Stimulated activated CD4-positive, alpha-beta T cell treated with anti-CD3 and anti-CD28 coated beads, Interleukin-12 subunit alpha, Interleukin-12 subunit beta, amount 100 ng/mL, for 48 hours (primary cell): ENCODE measurements at places on chromosomes 4 and X.

DNA sequence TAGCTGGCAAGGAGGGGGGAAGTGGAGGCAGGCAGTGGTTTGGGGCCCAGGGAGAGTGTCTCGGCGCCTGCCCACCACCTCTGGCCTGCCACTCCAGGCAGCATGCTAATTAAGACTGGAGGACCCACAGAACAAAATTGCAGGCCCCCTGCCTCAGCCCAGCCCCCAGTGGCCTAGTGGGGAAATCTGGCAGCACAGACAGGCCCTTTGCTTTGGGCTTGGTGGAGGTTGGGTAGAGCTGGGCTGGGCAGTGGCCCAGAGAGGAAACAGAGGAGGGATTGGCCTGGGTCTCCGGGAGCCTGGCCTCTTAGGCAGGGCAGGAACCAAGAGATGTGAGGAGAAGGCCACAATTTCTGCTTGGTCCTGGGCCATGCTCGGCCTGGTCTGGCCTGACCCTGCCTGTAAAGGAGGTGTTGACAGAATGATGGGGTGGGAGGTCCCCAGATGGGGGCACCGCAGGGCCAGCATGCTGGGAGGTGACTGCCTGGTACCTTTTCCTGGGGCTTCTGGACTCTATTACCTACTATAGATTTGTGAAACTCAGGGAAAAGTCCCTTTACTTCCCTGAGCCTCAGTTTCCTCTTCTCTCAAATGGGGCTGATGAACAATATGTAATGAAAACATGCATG lies 92.4 kb upstream of the PJA1 start:
- no peak for DNase-seq

GRCh38 chr4:65393078-65393477 lies 277.2 kb downstream of the EPHA5 start:
- no peak for DNase-seq

- DNase-seq: no peak
Observed at GRCh38 chrX:150581093-150581775, 12.8 kb downstream of the MTM1 start.

DNA sequence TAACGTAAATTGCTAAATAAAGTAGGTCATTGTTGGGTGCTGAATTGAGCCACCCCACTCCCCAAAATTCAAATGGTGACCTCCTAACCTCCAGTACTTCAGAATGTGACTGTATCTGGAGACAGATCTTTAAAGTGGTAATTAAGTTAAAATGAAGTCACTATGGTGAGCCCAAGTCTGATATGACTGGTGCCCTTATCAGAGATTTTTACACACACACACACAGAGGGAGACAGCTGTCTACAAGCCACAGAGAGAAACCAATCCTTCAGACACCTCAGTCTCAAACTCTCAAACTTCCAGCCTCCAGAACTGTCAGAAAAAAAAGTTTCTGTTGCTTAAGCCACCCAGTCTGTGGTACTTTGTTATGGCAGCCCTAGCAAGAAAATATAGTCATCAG lies 879.2 kb upstream of the INTU start:
- DNase-seq: no peak

GRCh38 chr4:74123065-74123728 lies 24.2 kb upstream of the CXCL2 start:
- no peak for DNase-seq

- no peak for DNase-seq
Observed at GRCh38 chr4:153509724-153510123, 43.6 kb downstream of the TMEM131L start.

- no peak for DNase-seq
Observed at GRCh38 chr4:126630230-126630629, 1002.5 kb upstream of the INTU start.

DNA sequence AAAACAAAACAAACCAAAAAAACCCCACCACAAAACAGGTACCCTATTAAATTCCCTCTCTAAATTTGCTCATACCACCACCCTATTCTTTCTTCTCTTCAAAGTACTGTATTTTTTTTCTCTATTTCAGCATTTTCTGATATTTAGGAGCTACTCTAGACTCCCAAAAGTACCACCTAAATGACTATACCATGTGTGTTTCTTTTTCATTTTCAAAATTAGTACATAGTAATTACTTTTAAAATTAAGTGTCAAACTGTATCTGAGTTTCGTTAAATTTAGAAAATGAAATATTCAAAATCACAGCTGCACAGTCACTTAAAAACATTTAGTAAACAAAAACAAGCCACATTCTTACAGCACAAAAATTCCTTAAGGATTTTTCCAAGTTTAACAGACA lies 161.7 kb downstream of the FBXW7 start:
- DNase-seq: no peak

- no peak for DNase-seq
Observed at GRCh38 chr4:107888237-107888636, 43.1 kb upstream of the CYP2U1 start.

- no peak for DNase-seq
Observed at GRCh38 chr4:112099701-112100297, 45.5 kb upstream of the FAM241A start.
